ENCODE measurements at places on chromosomes 3 and 15.

GRCh38 chr3:29582273-29582672 lies 301.4 kb downstream of the RBMS3 start:
- DNase-seq = no peak

GRCh38 chr3:184334470-184335158 lies 2.8 kb upstream of the FAM131A start:
- DNase-seq = no peak

- DNase-seq = no peak
Measured at GRCh38 chr15:89912674-89913396, at the start of gene ARPIN. Gene ARPIN (minus strand): TSS chr15:89912952. CDS start chr15:89912835, 117 bp downstream.

- no peak for DNase-seq
Measured at GRCh38 chr3:112085735-112086075, 484 bp upstream of the C3orf52 start.

GRCh38 chr3:40642812-40643211 lies 118.1 kb downstream of the ZNF621 start:
- no peak for DNase-seq

DNA sequence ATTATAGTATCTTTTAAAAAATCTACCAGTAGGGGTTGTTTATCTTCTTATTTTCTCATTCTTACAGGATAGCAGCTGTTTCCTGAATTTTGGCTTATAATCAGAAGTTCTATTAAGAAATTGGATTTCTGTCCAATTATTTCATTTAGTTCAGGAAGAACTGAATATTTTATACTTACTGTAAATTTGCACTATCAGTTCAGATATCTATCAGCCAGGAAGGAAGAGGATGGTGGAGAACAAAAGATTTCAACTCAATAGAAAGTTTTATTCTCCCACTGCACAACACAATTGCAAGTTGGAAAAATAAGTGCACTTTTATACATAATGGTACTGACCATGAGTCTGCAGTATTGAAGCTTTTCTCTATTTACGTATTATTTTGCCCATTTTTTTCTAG lies 400.9 kb downstream of the PLOD2 start:
- no peak for DNase-seq

DNA sequence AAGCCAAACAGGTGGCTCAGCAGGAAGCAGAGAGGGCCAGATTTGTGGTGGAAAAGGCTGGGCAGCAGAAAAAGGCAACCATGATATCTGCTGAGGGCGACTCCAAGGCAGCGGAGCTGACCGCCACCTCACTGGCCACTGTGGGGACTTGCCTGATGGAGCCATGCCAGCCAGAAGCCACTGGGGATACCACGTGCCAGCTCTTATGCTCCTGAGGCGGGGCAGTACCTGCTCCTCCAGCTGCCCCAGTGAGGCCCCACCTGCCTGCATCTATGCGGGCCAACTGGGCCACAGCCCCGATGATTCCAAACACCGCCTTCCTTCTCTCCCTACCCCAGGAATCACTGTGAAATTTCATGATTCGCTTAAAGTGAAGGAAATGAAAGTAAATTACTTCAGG lies 22.9 kb upstream of the ARIH1 start:
- DNase-seq = no peak

DNA sequence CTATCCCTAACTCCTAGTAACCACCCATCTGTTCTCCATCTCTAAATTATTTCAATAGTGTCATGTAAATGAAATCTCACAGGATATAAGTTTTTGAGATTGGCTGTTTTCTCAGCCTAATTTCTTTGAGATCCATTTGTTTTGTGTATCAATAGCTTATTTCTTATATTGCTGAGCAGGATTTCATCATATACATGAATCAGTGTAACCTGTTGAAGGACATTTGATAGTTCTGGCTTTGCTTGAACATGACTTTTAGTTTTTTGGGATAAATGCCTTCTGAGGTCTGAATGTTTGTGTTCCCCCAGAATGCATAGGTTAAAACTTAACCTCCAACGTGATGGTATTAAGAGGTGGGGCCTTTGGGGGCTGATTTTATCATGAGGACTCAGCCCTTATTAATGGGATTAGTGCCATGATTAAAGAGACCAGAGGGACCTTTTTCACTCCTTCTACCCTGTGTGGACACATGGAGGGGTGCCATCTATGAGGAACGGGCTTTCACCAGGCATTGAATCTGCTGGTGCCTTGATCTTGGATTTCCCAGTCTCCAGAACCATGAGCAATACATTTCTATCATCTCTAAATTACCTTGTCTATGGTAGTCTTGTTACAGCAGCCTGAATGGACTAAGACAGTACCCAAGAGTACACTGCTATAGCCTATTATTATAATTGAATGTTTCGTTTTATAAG lies 118.3 kb downstream of the FNDC3B start:
- no peak for DNase-seq

- no peak for DNase-seq
Measured at GRCh38 chr3:174438501-174439145, 420.5 kb upstream of the NAALADL2 start.

- no peak for DNase-seq
Measured at GRCh38 chr15:66067687-66068086, 185.9 kb downstream of the MEGF11 start.

GRCh38 chr3:148453781-148454191 lies 243.9 kb upstream of the AGTR1 start:
- no peak for DNase-seq

DNA sequence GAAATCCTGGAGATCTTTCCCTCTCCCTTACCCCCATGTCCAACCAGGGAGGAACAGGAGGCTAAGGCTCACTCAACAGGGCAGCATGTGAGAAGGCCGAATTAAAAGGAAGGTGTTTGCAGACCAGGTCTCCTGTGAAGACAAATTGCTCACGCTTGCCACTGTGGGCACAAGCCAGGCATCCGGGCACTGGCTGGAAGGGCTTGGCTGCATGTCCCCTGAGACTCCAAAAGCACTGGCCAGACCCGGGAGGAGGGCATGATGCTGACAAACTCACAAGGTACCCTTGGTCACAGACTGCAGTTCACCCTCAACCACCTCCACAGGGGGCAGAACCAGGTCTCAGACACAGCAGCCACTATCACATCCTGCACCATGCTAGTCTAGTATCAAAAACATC lies 113.7 kb upstream of the NSMCE3 start:
- DNase-seq = no peak

DNA sequence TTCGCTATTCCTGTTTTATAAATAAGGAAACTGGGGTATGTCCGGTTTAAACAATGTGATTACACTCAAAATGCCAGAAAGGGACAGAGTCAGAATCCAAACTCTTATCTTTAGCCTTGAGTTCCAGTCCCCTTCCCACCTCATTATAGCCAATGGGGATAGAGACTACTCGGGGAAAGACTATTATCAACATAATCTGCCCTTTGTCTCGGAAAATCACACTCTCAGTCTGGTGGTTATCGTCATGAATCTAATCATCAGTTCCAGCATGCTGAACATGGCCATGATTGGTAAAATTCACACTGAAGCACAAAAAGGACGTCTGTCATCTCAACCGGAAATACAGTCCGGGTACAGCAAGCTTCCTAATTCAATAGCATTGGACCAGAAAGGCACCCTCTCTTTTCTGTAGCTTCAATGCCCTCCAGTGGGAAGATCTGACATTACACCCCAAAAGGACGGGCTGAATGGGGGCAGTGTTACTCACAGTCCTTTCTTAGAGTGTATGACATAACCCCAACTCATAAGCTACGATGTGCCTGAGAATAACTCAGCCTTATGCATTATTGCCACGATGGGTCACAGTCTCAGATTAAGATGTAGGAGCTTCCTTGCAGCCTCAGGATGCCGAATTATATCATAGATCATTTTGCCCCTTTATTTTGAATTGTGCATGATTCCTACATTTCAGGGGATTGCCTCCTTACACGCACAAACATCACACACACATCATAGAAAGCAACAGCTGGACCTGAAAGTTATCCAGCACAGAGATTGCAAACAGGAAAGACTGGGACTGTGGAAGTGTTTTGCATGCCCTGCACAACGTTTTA lies 390.4 kb upstream of the LMCD1 start:
- peak; percentile 10 for DNase-seq

DNA sequence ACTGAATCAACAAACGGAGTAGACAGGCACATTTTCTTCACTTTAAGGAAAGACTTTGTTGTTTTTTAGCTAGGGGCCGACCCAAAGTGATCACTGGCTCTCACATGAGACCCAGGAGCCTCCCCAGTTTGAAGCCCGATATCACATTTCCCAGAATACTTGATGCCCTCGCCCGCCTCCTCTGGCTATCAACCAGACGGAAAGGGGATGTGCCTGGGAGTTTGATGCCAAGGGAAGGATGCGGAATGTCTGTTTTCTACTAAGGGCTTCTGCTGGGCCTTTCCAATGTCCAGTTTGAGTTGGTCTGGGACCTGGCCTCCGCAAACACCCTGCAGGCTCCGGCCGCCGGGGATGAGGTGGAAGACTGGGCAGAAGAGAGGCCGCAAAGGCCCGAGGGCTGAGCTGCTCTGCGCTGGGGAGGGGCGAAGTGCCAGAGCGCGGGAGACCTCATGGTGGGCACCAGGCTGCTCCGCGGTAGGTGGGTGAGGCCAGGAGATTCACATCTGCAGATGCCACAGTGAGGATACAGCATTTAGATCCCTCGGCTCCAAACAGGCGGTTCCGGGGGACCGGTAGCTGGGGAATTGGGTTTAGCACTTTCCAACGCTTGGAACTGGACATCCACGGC lies 491 bp upstream of the ZNF774 start:
- no peak for DNase-seq

GRCh38 chr3:79306934-79307570 lies 460.7 kb downstream of the ROBO1 start:
- no peak for DNase-seq

GRCh38 chr15:58981808-58982475 lies 5.5 kb upstream of the RNF111 start:
- no peak for DNase-seq

DNA sequence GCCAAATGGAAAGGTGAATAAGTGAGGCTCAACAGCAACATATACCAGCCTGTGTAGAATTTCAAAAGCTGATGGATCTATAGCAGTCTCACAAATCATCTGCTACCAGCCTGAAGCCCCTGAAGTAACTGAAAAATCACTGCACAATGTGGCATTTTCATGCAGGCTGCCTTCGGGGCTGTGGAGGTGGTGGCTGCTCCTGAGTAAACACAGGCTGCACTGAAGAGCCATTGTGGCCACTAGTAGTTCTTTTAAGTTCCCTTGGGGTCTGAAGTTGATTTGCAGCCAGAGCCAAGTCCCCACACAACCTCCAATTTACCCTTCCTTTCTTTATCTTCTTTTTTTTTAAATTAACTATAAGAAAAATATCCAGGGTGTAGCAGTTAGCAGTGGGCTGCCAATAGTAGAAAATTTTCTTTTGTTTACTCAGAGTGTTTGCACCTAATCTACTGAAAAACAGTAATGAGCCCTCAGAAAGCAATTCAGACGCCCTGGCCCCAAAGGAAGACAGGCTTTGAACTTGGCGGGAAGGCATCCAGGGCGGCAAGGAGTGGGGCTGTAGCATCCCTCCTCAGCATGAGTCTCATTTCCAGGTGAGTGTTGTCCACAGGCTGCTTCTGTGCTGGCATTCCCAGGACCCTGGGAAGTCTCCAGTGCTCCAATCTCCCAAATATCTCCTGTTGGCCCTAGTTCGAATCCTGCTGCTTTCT lies 13.3 kb upstream of the SUSD5 start:
- DNase-seq = no peak

DNA sequence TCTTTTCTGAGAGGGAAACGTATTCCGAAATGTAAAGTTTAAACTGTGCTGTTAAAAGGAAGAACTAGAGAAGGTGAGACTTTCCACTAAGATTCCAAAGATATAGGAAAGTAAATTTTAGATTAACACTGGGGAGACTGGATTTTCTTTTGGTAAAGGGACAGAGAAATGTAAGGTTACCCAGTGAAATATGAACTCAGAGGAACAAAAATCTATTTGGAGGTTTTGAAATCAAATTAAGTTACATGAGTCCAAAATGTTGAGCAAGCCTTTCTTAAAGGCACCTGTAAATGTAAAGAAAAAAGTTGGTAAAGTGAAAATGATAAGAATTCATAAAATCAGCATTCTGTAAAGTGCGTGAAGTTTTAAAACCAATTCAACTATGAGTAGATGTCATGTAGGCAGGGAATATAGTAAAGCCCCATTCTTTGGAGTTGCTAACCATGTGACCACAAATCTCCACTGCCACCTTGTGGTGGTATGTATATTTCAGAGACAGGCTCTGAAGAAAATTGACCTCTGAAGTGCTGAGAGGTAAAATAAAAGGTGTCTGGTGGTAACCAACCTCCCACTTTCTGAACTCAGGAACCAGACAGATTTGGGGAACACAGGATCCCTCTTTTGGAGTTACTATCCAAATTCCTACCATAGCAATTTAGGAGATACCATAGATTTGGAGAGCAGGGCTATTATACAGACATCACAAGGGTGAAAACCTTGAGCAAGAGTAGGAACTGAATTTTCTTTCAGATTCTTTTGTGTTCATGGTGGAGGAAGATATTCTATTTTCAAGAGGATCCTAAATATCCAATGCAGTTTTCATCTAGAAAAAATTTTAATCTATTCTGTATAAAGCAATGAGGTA lies 215.3 kb downstream of the ROBO2 start:
- peak; percentile 50 for DNase-seq

- no peak for DNase-seq
Measured at GRCh38 chr3:19711160-19711782, 222.7 kb downstream of the EFHB start.

DNA sequence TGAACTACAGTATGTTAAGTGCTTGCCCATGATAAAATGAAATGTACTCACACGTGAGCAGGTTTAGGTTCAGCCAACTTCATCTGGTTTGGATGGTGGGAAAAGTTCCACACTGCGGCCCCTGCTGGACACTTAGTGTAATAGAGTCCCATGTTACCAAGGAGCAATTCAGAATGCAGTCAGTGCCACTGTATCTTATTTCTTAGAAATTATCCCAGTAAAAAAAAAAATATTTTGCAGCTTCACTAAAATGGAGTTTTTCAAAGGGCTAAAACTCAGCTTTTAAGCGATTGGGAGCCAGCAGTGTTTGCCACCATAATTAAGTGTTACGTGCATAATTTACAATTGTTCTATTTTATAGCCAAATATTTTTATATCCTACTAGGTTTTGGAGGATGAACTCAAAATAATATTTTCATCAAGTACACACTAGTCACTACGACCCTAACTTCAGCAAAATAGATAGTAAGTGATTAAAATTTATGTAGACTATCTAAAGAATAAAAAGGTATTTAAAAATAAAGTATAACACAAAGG lies 371.7 kb upstream of the GBE1 start:
- peak; percentile 33 for DNase-seq

DNA sequence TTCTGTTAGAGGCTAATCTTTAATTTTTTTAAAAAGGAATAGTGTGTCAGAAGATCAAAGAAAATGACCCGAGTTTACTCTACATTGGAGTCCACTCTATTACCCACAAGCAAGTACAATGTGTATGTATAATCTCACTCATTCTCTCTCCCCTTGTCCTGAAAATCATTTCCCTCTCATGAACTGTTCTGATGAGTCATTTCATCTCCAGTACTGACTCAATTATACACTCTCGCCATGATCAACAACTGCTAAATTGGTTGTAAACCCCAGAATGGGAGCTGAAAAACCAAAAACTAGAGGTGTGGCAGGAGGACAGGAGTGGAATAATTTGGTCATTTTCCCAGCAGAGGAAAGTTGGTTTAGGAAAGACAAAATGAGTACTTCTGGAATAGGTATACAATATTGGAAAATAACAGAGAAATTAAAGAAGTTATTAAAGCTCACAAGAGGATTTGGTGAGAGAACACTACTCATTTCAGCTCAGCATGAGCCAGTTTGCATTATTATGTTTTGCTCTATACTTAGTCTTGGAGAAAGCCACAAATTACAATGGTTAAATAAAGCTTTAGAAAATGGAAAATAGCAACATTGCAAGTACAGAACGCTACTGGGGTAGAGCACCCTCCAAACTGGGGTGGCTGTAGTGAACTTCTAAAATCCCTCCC lies 144.3 kb upstream of the PFN2 start:
- DNase-seq = no peak
